ENCODE measurements at places on chromosomes 5 and 9.

DNA sequence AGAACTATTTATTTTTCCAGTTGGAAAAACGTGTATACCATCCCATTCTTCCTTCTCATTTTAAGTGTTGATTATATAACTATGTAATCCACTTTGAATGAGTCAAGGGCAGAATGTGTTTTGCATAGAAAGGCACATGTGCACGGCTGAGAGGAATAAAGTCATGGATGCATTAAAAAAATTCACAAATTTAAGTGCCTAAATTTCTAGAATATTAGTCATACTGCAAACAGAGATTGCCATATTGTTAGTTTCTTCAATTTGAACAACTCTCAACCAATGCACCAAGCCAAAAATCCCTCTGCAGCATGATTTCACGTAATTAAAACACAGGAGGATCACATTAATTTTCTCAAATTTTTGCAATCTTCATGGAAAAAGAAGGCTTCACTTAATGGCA is 166.3 kb downstream of the MPDZ start:
- DNase-seq = peak; percentile 56

GRCh38 chr5:71601222-71602026 is 14.3 kb downstream of the MCCC2 start:
- peak; percentile 89 for DNase-seq

- DNase-seq = peak; percentile 28
Observed at GRCh38 chr5:149667084-149667828, 62.9 kb upstream of the PPARGC1B start.

- DNase-seq = no peak
Observed at GRCh38 chr9:32707326-32707725, 71.9 kb upstream of the TAF1L start.

DNA sequence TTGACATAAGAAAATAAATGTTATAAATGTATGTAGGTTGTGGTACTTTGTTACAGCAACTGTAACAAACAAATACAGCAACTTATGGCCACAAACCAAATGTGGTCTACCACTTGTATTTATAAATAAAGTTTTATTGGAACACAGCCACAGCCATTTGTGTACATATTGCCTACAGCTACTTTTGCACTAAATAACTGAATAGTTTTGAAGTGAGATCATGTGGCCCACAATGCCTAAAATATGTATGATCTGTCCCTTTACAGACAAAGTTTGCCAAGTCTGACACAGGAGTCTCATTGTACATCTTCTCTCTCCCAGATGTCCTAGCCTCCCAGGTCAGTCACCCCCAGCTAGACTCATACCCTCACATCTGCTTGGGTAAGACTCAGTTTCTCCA is 283.6 kb upstream of the PRDM9 start:
- no peak for DNase-seq

GRCh38 chr9:131657940-131658339 is 81.9 kb downstream of the RAPGEF1 start:
- no peak for DNase-seq
